Activated CD8-positive, alpha-beta memory T cell treated with anti-CD3 and anti-CD28 coated beads for 1 hour (primary cell): ENCODE measurements at places on chromosomes 5 and 9.

- DNase-seq: no peak
These were observed 20.2 kb downstream of the ORM2 start for GRCh38 chr9:114349713-114350480.

DNA sequence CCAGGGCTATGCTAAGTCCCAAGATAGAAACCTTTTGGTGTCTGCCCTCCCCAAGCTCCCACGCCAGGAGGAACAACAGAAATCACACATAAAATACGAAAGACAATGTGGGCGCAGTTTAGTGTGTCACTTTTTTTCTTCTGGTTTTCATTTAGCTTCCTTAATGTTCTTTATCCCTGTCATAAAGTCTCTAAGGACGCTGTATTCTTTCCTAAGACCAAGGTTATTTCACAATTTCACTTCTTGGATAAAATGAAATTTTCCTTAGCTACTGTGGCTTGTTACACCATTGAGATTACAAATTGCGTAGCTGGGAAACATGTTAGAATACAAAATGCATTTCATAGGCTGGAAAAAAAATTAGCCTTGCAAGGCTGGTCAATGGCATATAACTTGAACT, 85.4 kb downstream of the GLIS3 start:
- no peak for DNase-seq

- no peak for DNase-seq
These were observed 94.7 kb upstream of the SARDH start for GRCh38 chr9:133832877-133833276.

- DNase-seq: no peak
These were observed 494 bp upstream of the DOCK2 start for GRCh38 chr5:169636477-169637084.

DNA sequence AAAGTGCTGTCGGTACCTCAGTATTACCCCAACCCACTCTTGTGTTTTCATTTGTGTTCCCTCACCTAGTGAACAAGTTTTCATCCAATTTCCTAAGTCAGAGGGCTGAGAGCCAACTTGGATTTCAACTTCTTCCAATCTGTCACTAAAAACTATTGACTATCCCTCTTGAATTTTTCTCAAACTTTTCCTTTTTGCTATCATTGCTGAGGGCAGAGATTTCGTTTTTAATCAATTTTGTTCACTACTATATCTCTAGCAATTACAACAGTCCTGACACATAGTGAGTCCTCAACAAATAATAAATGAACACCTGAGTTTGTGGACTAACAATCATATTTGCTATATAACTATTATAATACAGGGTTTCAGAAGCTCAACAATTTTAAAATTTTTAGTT, 29.0 kb downstream of the MEIKIN start:
- no peak for DNase-seq

DNA sequence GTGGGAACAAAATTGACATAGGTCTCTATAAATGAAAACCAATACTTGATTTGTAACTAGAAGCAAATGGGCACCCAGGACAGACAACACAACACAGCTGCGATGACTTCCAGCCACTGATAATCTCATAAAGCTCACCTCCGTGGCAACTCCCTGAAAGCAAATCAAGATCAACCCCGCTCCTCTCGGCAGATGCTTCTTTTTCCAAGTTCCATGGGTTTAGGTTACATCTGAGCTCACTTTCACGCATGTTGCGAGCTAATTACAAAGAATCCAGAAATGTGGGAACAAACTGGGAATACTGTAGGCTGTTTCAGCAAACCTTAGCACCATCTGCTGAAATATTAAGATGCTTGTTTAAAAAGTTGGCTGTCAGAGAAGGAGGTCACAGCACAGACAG, 153.9 kb downstream of the ELAVL2 start:
- DNase-seq: no peak

GRCh38 chr9:13502484-13502883, 223.0 kb upstream of the MPDZ start:
- no peak for DNase-seq

DNA sequence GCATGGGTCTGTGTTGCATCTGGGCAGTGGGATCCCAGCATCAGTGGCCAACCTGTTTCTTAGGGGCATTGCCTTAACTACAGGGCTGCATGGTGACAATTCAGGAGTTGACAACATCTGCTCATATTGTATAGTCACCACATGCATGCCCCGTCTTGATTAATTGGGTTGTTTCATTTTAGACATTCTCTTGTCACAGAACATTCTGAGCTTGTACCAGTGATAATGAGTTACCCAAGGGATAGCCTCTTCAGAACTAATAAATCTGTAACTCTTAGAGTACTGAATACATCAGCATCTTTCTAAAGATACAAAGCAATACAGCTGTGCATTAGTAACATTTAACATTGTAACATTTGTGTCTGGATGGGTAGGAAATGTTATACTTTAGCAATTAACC, 426.5 kb upstream of the CD180 start:
- DNase-seq: no peak

DNA sequence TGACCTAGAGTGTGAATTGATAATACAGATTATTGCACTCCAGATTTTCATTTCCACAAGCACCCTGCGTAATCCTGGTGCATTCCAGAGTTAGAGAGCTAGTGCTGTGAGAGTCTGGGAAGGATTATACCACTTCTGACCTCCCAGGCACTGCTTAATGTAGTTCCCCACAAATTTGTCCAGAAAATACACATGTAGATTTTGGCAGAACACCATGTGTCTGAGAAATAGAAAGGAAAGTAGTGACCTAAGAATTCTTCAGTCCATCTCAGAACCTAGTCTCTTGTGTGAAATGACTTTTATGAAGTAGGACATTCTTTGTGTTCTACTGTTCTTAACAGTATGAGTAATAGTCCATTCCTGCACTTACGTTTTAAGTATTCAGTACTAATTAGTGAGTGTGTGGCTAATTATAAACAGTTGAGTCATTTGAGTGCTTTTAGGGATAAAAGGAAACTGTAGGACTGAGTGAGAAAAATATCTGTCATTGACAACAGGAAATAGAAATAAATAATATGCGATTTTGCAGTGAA, 27.8 kb upstream of the PTPDC1 start:
- DNase-seq: no peak

DNA sequence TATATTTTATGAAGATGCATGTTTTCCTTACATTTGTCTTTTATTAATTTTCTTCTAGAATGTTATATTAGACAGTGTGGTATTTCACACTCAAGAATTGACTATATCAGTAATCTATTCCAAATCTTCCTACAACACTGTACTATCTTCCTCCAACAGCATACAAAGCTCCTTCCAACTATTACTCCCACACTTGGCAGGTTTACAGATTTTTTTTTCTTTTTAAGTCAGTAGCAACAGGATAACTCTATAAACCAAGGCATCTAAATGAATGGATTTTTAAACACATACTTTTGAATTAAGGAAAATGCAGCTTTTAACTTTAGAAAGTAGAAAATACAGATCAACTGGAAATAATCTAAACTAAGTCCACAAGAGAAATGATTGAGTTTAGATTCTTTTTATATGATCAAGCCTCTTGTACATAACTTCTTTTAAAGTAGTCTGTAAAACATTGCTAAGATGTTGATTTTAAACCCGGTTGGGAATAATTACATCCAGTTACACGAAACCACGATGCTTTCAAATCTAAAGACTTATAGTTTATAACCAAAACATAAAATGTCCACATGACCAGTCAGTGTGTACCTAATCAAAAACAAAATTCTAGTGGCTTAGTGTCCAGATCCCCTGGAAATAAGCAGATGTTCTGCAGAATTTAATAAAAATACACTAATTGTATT, 281.6 kb downstream of the ADAMTS6 start:
- no peak for DNase-seq
